ENCODE measurements at places on chromosomes 5 and 9.

- no peak for DNase-seq
Observed at GRCh38 chr5:179311581-179311980, 33.7 kb downstream of the ADAMTS2 start.

- peak; percentile 16 for DNase-seq
Observed at GRCh38 chr9:117825609-117826347, 121.6 kb downstream of the TLR4 start.

DNA sequence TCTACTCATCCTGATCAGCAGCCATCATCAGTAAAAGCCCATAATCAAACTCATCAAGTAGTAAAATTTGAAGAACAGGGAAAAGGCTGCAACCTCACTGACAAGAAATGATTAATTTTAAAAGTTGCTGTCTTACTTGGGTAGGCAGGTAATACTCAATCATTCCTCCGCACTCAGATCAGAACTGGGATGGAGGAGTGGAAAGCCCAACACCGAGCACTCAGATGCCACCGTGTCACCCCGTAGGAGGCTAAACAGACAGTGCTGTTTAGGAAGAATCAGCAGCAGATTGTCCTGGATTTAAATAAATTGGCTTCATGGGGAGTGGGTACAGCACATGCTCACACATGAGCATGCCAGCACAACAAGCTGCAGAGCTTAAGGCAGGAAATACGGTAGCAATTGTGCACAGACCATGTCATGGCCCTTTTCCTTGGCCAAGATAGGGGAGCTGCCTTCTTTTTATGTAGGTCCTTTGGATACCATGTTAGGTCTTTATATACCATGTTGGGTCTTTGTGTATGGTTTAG lies 92.6 kb upstream of the CDH6 start:
- DNase-seq = no peak

DNA sequence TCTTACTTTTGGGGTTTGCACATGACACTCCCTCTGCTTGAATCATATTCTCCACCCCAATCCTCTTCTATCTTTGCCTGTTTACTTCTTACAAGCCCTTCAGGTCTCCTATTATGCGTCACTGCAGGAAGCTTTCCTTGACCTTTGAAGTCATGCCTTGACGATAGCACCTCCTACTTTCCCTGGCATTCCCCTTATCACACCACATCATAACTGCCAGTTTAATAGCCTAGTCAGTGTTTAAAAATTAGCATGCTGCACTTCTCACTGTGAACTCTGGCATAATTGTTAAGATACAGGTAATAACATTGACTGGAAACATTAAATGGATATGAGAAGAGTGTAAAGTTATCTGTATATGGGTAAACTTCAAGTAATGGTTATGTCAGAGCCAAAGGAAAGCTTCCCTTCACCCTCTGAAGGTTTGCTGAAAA lies 37.1 kb upstream of the CEP120 start:
- no peak for DNase-seq

GRCh38 chr5:119322948-119323537 lies 32.8 kb upstream of the TNFAIP8 start:
- DNase-seq = no peak

DNA sequence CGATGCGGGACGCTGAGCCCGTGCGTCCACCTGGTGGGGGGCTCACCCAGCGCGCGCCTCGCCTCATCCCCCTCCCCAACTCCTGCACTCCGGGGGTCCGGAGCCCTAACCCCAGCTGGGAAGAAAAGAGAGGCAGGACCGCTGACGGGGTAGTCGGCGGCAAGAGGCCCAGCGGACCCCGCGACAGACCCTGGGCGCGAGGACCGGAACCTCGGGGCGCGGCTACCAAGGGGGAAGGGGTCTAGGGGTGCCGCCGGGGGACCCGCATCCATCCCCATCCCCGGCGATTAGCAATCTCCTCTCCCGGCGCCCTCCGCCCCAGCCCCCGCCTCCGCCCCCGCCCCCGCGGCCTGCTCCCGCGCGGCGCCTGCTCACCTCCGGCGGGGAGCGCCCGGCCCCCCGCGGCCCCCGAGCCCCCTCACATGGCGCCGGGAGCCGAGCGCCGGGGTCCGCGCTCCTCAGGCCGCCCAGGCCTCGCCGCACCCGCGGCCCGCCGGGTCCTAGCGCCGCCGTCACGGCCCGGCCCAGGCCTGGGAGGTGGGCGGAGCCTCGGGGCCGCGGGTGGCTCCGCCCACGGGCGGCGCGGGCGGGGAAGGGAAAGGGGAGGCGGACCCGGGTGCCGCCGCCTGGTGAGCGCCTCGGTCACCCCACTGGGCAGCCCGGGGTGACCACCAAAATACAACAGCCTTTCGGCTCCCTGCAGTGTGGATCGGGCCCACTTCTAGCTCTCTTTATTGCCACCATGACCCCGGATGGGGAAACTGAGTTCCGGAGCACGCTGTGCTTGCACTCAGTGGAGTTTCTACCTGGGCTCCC lies at the start of gene ST6GALNAC6:
Gene ST6GALNAC6, minus strand, starts transcription at position 476 of the 816 bp plus-strand sequence. CDS start 1,622 bp downstream, outside the sequence.
- DNase-seq = peak; percentile 60

- no peak for DNase-seq
Observed at GRCh38 chr5:1934056-1934394, 51.3 kb upstream of the IRX4 start.

DNA sequence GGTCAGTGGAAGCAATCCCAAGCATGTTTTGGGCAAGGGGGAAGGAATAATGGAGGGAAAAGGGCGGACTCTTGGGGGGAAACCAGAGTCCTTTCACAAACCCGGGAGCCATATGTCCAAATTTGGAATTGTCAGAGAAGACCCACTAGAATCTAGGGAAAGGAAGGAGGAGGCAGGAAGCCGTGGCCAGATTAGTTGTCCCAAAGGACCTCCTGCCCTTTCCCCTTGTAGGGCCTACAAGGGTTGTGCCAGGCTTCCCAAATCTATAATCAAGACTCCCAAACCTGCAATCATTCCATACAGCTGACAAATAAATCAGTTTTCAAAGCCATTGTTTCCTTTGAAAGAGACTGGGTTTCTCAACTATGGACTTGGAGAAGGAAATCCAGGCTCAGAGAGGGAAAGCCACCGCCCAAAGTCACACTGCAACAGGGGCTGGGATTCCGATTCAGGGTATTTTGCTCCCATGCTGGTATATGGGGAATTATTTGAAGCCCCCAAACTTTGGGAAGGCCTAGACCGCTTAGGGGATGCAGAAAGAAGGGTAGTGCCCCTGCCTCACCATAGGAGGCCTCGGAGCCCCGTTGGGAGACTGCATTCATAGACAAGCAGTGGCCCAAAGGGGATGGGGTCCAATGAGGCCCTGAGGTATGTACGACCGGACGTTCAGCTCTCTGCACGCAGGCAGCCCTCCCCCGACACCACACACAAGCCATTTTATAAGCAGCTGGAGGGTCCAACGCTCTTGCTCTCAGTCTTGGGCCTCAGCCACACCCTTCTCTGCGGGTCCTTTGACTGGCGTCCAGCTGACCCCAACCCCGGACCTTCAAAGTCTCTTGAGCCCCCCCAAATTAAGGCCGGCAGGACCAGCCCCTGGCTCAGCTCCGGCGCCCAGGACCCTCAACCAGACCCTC lies 815 bp downstream of the ANXA6 start:
- no peak for DNase-seq

- peak; percentile 27 for DNase-seq
Observed at GRCh38 chr9:121744002-121744686, 92.7 kb downstream of the DAB2IP start.

DNA sequence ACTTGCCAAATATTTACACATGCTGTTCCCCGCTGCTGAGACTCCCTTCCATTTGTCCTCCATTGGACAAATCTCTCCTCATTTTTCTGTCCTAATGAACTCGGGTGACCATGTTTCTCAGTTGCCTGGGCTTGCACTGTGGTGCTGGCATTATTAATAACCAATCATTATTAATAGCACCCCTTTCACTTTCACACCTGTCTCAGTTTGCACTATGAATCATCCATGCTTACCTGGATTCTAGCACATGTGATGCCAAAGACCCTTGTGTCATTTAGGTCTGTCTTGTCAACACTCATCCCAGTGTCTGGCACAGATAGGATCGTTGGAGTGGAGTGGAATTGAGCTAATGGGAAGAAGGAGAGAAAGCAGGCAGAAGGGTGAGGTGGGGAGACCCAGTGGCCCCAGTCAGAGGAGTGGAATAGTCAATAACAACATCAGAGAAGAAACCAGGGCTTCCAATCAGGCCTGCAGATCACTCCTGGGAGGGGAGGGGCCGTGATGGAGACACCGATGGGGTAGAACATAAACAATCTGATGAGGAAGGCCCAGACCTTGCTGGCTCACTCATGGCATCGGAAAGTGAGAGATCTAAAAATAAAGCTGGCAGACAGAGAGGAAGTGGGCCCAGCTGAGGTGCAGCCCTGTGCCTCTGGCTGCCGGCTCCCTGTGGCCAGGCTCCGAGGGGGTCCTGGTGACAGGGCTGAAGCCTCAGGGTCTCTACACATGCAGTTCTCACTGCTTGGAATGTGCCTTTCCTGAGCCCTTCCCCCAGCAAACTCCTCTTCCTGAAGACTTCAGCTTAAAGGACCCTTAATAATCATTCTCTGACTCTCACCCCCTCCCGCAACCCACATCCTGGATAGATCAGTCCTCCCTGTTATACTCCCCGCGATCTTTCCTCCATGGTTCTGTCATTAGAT lies 33.5 kb upstream of the CRB2 start:
- DNase-seq = peak; percentile 63

- DNase-seq = no peak
Observed at GRCh38 chr9:130181678-130182380, 9.6 kb downstream of the NCS1 start.

DNA sequence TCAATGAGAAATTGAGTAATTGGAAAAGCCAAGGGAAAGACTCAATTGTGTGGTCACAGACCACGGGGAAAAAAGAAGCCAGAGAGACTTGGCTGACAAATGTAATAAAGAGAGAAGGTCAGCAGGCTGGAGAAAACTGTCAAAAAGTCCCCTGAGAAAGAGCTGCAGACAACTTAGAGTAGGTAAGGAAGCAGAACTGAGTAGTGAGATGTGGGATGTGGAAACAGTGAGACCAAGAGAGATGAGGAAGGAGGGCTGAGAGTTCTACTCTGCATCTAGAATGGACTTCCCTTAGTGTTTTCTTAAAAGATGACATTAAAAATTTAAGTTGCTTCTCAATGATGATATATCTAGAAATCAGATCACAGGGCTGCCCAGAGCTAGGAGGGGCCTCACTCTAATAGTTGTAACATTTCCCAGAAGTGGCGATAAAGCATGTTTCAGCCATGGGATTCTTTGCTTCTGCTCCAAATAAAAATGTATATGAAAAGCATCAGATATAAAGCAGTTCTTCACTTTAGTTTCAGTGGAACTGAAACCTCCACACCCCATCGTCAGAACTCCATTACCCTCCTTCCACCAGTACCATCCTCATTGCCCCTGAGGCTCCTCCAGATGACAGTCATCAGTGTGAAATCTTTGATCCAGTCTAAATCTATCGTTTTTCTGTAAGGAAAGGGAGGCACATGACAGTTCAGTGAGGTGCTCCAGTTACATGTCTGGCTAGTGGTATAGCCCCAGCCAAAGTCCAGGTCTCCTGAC lies 80.6 kb downstream of the SPEF2 start:
- no peak for DNase-seq

GRCh38 chr9:129672702-129673101 lies 7.3 kb downstream of the PRRX2 start:
- no peak for DNase-seq

DNA sequence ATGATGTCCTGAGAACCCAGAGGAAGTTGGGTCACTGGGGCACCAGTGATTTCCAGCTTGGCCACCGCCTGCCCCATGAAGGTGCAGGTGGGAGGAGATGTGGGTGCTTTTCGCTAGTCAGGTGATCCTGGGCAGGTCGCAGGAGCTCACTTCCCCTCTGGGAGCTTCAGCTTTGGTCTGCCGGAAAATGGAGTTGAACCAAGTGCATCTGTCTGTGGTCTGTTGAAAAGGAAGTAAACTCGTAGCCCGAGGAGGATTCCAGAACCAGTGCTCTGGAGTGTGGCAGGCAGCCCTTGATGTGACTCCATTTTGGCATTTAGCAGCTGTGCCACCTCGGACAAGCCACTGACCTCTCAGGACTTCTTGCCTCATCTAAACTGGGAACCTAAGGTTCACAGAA lies 81.8 kb upstream of the HRH2 start:
- no peak for DNase-seq

- DNase-seq = no peak
Observed at GRCh38 chr5:176775409-176775808, 35.0 kb upstream of the UNC5A start.

DNA sequence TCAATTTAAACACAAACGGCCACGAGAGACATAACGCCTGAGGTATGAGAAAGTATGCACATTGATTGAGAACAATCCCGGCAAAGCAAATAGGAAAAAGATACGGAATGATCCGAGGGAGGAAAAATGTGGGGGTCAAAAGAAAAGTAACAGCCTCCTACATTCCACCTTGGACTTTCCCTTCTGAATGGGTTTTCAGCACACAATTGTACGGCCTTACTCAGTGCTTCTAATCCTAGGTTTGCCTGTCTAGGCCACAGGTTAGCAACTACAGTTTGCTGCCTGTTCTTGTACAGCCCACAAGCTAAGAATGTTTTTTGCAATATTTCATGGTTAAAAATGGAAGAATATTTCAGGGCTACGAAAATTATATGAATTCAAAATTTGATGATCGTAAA lies 46.2 kb upstream of the RNF20 start:
- no peak for DNase-seq

DNA sequence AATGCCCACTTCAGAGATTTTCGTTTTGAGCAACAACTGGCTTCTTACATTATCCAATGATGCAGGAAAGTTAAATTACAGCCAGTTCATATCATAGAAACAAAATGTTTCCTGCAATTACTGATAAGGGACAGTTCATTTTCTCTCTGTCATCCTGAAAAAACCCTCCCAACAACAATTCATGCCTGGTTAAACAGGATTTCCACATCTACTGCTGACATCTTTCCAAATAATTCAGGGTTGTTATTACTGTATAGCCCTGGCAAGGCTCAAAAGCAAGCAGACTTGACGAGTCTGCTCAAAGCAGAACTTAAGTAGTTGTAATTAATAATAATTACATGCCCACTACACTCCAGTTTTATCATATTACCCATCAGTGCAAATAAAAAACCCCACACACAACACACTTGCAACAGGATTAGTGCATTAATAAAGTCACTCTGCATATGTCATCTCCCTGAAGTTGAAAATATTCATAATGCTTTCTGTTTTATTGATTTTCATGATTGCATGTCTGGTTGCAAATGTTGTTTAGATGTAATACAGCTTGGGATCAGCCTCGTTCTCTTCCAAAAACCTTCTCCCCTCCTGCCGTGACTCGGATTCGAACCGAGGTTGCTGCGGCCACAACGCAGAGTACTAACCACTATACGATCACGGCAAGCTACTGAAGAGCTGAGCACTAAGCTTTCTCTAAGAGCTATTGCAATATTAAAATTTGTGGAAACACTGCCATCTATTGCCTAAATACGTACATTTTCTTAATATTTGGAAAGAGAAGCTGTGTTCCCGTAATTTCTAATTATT lies 119.6 kb upstream of the NFIB start:
- DNase-seq = no peak

DNA sequence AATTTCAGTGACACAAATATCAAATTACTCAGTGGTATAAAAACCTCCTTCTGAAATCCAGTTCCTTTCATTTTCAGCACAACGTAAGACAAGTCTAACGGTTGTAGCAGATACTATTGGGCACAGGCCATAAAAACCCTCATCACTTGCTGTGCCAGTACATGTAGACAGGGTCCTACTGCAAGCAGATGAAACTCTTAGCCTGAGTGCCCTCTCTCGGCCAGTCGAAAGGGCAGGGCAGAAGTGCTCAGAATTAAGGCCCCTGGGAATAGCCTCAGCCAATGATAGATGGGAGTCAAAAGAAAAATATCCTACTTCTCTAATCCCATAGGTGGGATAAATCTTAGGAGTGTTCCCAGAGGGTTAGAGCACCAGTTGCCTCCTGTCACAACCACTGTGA lies 168.5 kb upstream of the FER start:
- no peak for DNase-seq

- DNase-seq = no peak
Observed at GRCh38 chr5:150600616-150601490, 39.6 kb upstream of the SYNPO start.
